ENCODE measurements at places on chromosomes 3 and 15.

DNA sequence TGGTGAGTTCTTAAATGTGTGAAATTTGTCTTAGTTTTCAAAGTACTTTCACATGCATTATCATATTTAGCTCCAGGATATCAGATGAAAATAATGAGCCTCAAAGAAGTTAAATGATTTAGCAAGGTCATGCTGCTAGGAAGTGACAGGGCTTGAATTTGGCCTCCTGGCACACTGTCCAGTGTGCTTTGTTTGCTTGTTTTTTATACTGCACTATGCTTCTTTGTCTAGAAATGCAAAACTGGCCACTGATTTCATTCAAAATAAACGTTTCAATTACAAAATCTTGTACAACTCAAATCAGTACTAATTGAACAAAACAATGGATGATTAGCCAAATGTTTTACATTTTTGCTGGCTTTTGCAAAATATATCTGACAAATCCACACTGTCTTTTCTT is 583.3 kb upstream of the CBLB start:
- no peak for DNase-seq

GRCh38 chr3:186810336-186810996 is 4.2 kb upstream of the RFC4 start:
- DNase-seq, result no peak

- peak; percentile 27 for DNase-seq
Measured at GRCh38 chr3:161508852-161509477, 12.4 kb downstream of the OTOL1 start.

DNA sequence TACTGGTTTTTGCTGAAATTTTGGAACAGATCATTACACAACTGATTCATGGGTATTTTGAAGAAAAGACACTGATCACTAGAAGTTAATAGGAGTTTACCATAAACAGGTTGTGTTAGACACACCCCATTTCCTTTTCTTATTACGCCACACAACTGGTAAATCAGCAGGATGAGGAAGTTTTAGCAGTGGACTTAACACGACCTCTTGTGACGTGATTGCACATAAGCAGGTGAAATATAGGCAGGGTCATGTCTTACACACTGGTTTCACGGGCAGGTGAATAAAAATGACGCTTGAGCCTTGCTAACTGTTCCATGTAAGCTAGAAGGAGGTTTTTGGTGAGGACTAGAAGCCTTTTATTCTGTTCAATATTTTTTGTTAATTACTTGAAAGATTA is 27.1 kb upstream of the TPRG1 start:
- DNase-seq, result peak; percentile 30

GRCh38 chr15:39461536-39462130 is 119.2 kb upstream of the THBS1 start:
- DNase-seq, result no peak

GRCh38 chr3:177491296-177492032 is 294.2 kb upstream of the TBL1XR1 start:
- no peak for DNase-seq

- no peak for DNase-seq
Measured at GRCh38 chr3:159280386-159281191, 478.7 kb downstream of the MFSD1 start.

DNA sequence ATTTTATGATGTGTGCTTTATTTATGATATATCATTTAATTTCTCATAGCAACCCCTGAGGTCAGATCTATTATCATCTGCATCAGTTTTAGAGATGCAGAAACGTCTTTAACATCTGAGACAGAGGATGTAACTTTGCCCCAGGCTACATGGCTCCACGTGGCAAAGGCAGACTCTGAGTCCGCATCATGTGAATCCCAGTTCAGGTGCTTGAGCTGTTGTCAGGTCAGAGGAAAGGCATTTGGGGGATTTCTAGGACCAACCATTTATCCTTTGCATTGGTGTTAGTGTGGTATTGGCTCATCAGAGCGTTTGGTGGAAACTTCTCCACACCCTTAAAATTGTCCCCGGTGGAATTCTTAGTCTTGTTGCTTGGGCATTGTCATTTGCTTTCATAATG is 10.8 kb downstream of the CACNA2D3 start:
- no peak for DNase-seq

GRCh38 chr3:116148881-116149851 is 296.1 kb downstream of the LSAMP start:
- no peak for DNase-seq

DNA sequence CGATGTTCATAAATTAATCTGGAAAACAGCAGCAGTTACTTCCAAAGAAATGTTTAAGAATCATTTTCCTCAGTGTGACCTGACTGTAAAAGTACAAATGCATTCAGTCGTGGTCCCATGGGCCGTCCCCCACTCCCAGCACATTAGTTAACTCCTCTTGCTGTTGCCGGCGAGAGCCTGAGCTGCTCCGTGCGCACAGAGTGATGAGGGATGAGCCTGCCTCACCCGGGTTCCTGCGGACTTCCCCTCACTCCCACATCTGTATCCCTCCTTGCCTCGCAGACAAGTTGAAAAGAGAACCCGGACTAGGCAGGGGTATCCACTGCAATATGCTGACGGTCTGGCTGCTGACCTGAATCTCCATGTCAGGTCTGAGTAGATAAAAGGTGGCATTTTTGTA is 861.7 kb upstream of the NR2F2 start:
- DNase-seq, result no peak

DNA sequence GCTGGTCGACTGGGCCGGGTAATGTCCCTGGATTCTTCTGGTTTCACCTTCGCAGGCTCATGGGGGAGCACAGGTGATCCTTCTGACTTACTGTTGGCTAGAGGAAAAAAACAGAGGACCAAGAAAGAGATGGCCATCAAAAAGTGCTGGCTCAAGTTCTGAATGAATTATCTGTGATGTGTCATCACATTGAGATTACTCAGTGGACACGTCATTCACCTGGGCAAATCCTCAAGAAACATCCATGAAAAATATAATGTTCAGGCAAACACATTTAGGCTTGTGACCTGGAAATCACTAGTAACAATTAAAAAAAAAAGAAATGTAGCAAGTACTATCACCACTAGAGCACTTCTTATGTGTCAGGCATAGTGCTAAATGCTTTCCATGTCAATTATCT is 81.5 kb upstream of the SLC2A2 start:
- DNase-seq, result peak; percentile 69

DNA sequence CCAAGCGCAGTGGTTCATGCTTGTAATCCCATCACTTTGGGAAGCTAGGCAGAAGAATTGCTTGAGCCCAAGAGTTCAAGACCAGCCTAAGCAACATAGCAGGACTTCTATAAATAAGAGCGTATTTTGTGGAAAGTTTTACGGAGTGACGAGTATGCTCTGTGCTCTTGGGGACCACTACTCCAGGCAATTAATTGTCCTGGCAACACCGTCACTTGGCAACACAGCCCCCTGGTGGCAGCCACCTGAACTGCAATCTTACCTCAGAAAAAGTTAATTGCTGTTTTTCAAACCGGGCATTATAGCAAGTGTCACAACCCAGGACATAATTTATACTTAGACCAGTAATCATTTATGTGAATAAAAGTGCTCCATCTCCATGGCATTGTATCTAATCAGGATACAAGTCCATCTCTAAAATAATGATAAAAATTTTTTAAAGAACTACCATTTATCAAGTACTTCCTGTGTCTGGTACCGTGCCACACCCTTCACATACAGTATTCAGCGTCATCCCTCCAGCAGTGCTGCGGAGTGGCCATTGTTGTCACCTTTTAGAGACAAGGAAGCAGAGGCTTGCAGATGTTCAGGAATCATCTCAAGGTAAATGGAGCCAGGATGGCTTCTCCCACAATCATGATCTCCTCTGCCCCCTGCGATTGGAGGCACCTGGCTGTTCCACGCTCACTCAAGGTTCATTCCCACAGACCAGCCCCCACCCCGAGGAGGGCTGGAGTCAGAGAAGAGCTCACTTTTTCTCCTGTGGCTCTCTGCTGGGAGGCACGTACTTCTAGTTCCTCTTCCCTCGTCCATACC is 34.5 kb downstream of the PLA2G4D start:
- DNase-seq, result peak; percentile 37

DNA sequence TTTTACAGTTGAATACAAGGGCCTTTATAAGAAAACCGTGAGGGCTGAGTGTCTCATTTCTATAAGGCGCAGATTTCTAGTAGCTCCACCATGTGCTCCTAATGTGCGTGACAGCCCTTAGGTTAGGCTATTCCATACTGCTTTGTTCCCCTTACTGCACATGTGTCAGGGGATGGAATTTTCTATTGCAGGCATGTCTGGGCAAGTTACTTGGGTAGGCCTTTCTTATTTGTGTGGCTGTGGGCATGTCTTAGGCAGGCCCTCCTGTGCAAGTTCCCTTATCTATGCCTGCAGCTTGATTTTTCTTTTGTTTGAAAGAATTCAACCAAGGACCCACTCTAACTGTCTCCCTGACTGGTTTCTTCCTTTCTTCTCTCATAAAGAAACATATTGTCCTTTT is 434.2 kb upstream of the CNTN3 start:
- no peak for DNase-seq

DNA sequence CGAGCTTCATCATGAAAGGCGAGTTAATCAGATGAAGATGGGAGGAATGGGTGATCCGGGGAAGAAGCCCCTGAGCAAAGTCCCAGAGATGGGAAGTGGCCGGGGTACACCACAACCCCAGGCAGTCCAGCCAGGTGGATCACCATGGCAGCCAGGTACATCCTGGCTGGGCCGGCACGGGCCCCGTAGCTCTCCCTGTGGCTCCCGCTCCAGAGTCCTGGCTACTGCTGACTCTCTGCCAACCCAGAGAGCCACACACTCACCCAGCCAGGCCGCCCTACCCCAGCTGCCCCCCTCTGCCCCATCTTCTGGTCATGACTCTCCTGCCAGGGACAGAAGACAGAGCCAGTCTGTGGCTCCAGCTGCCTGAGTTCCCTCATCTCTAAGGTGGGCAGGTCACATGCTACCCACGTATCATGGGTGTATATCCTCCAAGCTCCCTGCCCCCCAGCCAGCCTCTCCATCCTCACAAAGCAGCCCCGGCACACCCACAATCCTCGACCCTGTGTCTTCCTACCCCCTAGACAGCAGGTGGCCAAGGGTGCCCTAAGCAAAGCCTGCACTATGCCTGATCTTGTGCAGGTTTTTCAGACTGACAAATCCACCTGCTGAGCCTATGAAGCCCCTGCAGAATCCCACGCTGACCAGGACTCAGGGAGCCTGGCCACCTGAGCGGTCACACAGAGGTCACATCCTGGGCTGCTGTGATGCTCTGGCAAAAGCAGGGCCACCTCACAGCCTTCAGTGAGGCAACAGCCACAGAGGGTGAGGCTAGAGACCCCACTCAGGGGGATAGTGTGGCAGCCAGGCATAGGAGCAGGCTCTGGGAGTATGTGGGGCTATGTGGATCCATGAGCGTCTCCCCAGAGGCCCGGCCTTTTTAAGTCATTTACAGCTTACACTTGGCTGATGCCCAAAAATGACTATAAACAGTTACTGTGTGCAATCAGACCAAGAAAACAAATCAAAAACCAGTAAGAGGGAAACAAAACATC is 13.2 kb downstream of the XXYLT1 start:
- DNase-seq, result no peak

- DNase-seq, result peak; percentile 38
Measured at GRCh38 chr3:106589311-106589942, 720.6 kb upstream of the CBLB start.

- DNase-seq, result peak; percentile 13
Measured at GRCh38 chr3:81216192-81216591, 545.3 kb downstream of the GBE1 start.

DNA sequence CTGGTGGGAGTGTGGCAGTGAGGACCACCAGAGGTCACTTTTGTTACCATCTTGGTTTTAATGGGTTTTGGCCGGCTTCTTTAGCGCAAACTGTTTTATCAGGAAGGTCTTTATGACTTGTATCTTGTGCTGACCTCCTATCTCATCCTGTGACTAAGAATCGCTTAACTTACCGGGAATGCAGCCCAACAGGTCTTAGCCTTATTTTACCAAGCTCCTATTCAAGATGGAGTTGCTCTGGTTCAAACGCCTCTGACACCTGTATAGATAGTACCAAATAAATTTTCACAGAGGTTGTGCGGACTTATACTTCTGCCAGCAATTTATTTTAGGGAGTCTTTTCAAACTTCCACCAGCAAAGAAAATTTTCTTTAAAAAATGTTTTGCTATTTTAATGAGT is 13.6 kb upstream of the SLCO3A1 start:
- DNase-seq, result no peak

DNA sequence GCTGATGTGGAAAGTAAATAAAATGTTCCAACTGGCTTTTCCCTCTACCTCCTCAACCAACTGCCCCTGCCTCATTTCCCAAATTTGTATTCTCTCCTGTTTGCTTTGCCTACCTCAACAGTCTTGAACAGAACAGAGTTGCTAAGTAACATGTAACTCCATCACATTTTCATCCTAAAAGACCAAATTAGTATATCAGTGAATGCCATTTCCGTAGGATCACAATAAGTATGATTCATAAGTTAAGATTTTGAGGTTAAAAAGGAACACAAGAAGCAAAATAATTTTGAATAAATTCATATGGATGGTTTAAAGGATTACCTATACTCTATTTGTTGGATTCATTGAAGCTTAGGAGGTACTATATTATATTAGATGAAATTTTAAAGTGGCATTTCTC is 154.9 kb downstream of the ECT2 start:
- DNase-seq, result no peak

DNA sequence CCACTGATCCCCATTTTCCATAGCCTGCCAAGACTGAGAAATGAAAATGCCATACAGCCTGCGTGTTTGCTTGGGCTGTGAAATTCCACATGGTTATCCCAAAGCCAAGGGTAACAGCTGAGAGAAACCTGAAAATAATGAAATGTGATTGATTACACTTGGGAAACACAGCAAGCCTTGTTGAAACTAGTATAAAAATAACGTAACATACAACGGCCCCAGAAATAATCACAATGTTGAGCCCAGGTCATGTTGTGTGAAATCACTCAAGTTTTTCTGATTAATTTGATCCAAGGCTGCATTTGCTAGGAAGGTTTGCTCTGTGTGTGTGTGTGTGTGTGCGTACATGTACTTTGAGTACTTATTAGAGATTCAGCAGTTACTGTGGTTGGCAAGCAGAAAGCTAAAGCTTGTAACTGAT is 269.0 kb downstream of the OXSM start:
- DNase-seq, result no peak

DNA sequence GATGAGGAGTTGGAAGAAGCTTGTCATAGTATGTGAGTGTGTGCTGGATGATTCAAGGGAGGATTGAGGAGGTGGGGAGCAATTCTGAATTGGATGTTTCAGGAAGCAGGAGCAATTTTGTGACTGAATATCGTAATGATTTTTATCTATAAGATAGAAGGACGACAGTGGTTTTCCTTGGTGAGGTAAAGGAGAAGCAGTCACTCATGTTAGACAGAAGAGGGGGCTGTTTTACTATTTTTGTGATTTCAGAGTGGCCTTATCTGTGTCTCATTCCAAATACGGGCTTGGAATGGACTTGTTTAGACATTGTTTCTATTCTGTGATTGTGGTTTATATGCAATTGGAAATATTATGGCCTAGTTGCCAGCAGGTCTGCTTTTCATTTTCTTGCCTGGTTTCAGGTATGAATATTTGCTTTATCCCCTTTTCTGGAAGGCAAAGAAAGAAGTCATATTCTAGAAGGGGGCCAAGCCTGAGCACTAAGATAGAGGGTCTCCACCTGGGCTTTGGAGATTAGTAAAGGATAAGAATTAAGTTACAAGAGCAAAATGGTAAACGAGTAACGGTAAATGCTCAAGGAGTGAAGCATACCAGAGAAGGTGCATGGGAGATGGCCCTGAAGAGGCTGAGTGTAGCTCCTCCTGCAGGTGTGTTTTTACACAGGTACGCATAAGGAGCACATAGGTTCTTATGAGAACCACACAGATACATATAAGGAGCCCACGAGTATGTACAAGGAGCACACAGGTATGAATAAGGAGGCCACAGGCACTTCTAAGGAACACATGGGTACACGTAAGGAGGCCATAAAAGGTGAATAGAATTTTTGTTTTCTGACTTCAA is 124.6 kb upstream of the KCNAB1 start:
- DNase-seq, result peak; percentile 54

Measured in RWPE1 (cell line).